Stimulated activated CD4-positive, alpha-beta T cell treated with anti-CD3 and anti-CD28 coated beads, Interleukin-1b, Interleukin-23, amount 100 ng/mL, for 1 hour (primary cell): ENCODE measurements at places on chromosomes 2 and 18.
A peak's percentile ranks its signal among the peaks of the same experiment; 100 is the strongest.

- no peak for DNase-seq
Observed at GRCh38 chr2:100460904-100461530, 9.3 kb upstream of the NMS start.

DNA sequence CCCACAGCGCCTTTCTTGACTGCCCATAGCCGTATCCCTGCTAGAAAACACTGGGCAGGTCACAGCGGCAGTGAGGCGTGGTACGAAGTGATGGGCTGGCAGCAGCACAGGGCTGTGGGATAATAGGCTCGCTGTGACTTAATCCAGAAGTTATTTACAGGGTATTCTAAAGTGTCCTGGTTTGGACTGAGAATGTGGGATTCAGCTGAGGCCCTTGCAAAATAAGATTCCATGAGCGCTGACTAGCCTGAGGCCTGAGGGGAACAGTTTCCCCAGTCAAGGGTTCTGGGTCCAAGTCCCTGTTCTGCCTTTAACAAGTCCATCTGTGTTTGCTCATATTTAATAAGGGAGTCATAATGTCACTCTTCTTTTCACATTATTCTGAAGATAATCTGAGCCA lies 34.6 kb downstream of the SETBP1 start:
- no peak for DNase-seq

GRCh38 chr2:239856620-239857285 lies 168.4 kb downstream of the NDUFA10 start:
- no peak for DNase-seq

DNA sequence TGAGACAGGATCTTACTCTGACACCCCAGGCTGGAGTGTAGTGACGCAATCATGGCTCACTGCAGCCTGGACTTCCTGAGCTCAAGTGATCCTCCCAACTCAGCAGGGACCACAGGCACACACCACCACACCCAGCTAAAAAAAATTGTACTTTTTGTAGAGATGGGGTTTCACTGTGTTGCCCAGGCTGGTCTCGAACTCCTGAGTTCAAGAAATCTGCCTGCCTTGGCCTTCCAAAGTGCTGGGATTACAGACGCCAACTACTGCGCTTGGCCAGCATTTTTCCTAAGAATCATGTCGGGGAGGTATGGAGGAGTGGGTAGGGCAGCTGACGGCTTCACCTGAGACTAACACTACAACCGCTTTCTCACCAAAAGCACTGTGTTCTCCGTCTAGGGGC lies 50.4 kb downstream of the CYP26B1 start:
- no peak for DNase-seq

- no peak for DNase-seq
Observed at GRCh38 chr2:83233326-83233725, 1225.8 kb downstream of the SUCLG1 start.

- DNase-seq, result no peak
Observed at GRCh38 chr2:74871414-74871813, 37.5 kb downstream of the HK2 start.

- no peak for DNase-seq
Observed at GRCh38 chr18:48544116-48544515, 5.3 kb downstream of the CTIF start.

DNA sequence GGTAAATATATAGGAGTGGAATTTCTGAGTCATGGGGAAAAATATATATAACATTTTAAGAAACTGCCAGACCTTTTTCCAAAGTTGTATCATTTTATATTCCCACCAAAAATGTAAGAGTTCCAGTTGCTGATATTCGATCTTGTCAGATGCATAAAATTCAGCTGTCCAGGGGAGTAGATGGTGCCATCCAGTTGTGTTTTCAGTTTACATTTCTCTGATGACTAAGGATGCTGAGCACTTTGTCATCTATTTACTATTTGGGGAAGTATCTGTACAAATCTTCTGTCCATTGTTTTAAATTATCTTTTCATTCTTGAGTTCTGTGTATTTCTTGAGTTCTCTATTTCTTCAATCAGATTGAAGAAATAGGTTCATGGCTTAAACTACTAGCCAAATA lies 126.1 kb downstream of the RTN4 start:
- no peak for DNase-seq

DNA sequence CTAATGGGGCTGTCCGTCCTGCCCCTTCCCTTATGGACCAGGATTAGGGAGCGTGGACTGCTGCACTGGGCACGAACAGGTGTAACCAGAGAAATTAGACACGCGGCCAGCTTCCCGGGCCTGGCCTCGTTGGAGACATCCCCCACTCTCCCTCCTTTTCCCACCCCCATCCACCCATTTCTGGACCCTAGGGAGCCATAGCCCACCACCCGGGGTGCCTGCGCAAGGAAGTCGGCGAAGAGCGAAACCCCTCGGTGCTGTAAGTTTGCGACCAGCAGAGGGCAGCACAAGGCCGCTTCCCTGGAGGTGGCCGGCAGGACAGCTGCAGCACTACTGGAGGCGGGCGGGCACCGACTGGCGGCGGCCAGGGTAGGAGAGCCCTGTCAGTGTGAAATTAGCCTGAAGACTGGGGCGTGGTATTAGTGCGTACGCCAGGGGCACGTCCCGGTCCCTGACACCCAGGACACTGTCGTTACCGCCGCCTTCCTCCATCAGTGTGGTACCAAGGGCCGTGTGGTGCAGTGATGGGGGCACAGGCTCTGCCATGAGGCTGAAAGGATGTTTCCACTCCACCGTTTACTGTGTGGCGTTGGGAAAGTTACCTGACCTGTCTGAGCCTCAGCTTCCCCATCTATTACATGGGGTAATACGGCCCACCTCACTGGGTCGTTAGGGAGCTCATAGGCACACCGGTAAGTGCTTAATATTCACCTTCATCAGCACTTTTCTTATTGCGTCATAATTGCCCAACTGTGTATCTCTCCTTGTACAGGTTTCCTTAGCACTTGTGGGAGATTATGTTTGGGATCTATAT lies 36.0 kb upstream of the CD207 start:
- DNase-seq, result peak; percentile 73

GRCh38 chr2:219959471-219959870 lies 332.0 kb downstream of the SLC4A3 start:
- DNase-seq, result no peak

DNA sequence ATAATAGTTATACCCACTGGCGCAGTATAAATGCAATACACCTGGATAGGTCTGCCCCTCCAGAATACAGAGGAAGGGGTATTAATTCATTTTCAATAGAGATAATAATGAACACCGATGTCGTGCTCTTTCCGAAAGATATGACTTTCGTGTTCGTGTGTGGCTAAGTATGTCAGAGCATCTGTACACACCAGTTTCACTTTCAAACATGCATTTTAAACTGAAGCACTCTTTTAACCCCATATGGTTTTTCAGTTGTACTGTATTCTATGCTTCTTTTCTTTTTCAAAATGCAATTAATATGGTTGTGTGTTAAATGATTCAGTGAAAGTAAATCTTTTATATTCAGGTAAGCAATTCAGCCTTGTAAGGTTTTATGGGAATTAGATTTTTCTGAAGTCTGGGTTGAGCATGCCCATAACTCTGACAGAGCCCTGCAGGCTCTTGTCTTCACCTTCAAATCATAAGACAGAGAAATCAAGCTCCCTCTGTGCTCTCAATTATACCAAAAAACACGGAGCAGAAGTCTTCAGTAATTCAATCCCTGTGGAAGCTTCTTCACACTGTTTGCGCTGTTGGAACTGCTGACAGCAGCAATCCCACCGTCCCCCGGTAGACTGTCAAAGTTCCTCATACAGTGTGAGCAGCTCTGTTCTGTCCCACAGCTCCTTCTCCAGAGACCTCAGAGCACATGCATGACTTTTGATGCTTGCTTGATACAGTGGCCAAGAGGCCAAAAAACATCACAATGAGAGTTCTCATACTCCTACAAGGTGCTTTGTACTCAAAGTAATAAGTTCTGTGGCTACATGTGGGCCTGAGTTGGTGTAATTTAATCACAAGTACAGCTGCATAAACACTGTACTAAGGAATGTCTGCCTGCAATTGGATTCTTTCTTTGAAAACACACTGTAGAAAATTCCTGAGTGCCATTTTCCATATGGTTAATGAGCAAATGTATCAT lies 186.8 kb downstream of the ZNF521 start:
- no peak for DNase-seq

DNA sequence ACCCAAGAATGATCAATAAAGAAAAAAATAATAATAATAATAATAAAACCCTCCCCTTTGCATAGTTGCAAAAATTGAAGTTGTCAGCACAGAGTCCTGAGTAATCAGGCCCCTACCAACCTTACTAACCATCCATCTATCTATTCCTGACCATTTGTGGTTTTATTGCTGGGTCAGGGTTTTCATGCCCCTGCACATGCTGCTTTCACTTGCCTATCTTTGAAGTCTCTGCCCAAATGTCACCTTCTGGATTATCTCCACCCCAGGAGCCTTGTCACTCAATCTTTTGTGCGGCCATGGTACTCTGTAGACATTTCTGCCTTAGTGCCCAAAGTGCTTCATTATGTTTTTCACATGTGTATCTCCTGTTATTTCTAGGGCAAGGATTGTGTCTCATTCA lies 35.1 kb downstream of the SLC30A6 start:
- no peak for DNase-seq

DNA sequence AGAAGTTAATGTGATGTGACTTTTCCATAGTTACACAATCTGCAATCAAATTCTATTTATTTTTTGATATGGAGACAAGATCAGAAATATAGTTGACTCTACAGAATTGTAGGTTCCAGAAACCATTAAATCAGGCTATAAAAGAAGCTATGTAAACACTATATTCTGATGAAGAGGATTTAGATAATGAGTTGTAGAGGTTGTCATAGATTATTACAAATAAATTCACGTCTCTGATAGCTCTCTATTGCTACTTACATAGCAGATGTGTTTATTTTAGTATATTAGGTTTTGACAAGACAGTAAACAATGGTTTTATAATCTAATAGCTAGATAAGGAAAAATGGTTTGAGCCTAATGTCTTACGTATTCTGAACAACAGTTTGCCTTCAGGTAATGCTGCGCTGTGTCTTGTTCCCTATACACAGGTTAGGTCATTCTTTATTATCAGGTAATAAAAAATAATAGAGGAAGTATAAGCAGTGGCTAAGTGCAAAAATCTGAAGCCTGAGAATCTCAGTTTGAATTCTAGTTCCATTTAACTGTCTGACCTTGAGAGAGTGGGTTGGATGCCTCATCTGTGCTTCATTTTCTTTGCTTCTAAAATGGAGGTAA lies 93.4 kb downstream of the PPP1R1C start:
- no peak for DNase-seq

- DNase-seq, result no peak
Observed at GRCh38 chr2:104701411-104701911, 152.5 kb upstream of the POU3F3 start.

DNA sequence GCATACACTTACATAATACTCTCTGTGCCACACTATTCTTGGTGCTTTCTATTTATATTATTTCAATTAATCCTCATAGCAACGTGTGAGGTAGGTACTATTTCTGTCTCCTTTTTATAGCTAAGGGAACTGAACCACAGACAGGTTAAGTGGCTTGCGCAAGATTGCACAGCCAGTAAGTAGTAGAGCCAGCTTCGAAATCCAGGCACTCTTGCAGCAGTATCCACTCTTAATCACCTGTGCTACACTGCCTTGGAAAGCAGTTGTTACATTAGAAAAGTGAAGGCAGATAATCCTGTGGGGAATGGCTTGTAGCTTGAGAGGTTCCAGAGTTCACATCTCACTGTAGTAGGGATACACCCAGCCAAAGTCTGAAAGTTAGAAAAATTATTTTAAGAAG lies 198.3 kb downstream of the LDLRAD4 start:
- DNase-seq, result no peak

DNA sequence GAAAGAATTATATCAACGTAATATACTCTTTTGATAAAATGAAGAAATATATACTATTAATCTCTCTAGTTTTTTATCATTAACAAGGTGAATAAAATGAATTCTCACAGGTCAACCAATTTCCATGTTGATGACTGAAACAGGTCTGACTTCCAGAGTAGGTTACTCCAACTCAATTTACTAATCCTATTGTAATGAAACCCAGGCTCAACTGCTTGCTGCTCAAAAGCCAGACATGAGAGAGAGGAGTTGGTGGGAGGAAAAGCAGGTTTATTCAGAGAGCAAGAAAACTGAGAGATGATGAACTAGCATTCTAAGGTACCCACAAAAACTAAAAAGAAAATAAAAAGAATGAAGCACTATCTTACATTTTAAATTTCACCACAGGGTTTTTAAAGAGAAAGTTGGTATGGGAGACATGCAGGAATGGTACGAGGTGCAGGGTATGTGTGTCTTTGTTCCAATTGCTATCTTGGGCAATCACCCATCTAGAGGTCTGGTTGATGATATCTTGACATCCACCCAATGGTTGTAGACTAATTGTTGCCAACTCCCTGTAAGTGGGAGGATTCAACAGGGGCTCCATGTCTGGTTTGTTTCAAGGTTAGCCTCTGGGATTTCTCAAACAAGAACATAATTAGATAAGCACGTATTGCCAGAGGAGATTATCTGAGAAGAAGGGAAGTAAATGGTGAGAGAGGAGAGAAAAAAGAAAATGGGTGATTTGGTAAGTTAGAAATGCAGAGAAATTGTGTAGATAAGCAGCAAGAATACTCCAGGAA lies 471.4 kb upstream of the REG3G start:
- no peak for DNase-seq

GRCh38 chr18:10834128-10834815 lies 308.4 kb downstream of the NAPG start:
- DNase-seq, result no peak

DNA sequence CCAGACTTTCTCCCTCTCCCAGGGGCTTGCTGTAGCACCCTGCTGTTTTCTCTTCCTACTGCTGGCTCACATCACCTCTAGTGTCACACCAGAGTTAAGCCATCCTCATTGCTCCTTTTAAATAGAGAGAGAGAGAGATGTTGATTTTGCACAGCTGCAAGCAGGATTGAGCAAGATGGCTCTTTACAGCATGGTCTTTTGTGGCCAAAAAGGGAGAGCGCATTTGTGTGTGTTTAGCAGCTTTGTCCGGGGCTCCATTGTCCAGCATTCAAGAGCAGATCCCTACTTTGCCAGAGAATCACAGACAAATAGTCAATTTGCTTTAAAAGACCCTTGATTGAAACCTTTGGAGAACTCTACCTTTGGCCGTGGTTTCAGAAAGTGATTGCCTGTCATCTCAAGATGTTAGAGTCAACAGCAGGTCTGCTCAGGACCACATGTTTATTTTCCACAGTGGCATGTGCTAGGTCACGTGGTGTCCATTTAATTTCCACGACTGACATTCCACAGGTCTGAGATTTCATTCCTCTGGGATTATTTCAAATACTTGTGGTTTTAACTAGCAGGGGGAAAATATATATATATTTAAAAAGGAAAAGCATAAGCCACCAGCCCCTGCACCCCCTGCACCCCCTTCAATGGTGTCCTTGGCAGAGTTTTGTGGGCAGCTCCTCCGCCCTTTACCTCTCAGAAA lies 359.9 kb upstream of the SLC14A2 start:
- DNase-seq, result no peak

DNA sequence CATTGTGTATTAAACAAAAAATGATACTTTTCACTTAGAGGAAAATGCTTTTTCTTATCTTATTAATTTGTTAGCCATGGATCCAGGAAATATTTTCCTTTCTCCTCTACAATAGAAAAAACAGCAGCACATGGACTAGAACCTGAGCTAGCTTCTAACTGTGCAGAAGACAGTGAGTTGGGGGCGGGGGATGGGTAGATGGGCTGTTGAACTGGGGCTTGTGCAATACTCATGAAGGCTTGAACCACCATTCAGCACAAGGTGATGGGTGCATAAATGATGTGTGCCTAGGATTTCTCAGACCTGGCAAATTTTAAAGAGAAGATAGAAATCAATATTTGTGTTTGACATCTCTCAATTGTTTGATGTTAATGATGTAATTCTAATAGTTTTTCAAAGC lies 42.0 kb downstream of the COL5A2 start:
- no peak for DNase-seq
